Natural killer cell treated with Interleukin-12 subunit alpha and Interleukin-12 subunit beta and Interleukin-15 and Interleukin-18, amount 100 ng/mL, for 72 hours (primary cell): ENCODE measurements at places on chromosomes 4 and X. TPM values are rescaled to one million over a fixed set of nuclear protein-coding genes. Genes with fewer than 3 reads are reported as not detected.

DNA sequence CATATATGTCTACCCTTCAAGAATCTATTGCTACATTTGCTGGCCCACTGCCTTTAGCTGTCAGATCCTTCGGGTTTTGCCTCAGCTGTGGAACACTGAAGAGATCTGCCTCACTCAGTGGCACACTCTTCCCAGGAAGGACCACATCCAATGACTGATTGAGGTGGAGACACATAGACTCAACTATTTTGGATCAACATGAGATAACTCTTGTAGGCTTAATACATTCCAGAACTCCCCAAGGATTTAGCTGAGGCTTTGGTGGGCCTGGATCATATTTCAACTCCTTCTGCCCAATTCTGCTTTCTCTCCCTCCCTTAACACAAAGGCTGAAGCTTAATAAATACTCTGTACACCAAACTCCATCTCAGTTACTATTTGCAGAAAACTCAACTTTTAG, 100.5 kb downstream of the CORIN start:
- peaks cover 7% of the 10 kb centered on the region for H3K36me3 ChIP-seq
- H3K4me1 ChIP-seq, result no peaks in the 10 kb centered on the region

- no peaks in the 10 kb centered on the region for H3K36me3 ChIP-seq
- H3K4me1 ChIP-seq, result peaks cover 9% of the 10 kb centered on the region
- peaks cover 32% of the 10 kb centered on the region for H3K27me3 ChIP-seq
These were observed 24.9 kb downstream of the TRIM61 start for GRCh38 chr4:164952551-164952950.

- peak; percentile 61 for DNase-seq
- H3K4me1 ChIP-seq, result peaks cover 50% of the 10 kb centered on the region
- H3K27ac ChIP-seq, result peak overlapping the region; percentile 89
- H3K4me3 ChIP-seq, result peak overlapping the region; percentile 96
- no peaks in the 10 kb centered on the region for H3K27me3 ChIP-seq
- H3K36me3 ChIP-seq, result peaks cover 29% of the 10 kb centered on the region
These were observed 771 bp upstream of the RBPJ start for GRCh38 chr4:26319949-26320537.

DNA sequence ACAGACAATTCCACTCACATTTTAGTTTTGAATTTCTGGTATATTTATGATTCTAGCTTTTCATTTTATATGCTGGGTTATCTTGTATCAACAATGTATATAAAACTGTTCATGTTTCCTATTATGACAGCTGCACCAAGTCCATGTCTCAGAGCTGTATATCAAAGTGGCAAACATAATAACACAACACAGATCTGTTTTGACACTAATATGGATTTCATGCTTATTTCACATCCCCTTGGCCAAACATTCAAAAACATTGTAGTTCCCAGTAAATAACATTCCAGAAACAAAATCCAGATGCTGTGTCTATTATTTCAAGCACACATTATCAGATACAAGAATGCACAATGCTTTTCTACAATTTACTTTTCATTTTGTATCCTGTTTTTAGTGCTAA, 380.6 kb upstream of the MAGEB2 start:
- no peak overlapping the region for H3K27ac ChIP-seq
- H3K36me3 ChIP-seq, result no peaks in the 10 kb centered on the region
- no peak overlapping the region for H3K4me3 ChIP-seq
- no peaks in the 10 kb centered on the region for H3K4me1 ChIP-seq
- H3K27me3 ChIP-seq, result no peaks in the 10 kb centered on the region
- no peak for DNase-seq

- no peaks in the 10 kb centered on the region for H3K4me1 ChIP-seq
- no peaks in the 10 kb centered on the region for H3K27me3 ChIP-seq
These were observed 932.6 kb downstream of the C4orf33 start for GRCh38 chr4:130028552-130028951.

DNA sequence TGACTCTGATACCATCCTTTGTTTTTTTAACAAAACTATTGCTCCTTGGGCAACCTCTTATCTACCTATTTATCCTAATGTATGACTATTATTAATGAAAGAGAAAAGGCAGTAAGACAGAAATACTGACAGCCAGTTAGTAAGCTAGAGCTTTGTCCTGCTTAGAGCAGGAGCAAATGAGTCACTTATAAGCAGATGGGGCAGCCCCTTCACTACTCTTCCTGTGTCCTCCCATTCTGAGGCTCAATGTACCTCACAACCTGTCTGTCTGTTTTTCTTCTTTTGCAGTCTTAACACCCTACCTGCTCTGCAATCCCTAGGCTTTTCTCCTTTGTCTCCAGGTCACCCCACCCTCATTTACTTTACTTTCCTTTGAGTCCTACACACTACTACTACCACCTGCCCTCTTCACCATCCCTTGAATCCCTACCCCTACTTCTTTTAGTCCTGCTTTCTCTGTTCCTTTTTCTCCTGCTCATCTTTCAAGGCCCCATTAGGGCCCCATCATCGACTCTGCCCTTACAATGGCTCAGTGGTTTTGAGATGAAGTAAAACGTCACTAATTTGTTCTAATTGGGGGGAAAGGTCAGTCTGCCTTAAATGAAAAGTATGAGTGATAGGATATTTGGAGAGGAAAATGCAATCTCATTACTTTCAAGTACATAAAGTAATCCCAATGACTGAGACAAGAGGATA, 294.3 kb downstream of the GUCY2F start:
- peaks cover 7% of the 10 kb centered on the region for H3K36me3 ChIP-seq
- no peak for DNase-seq
- no peak overlapping the region for H3K27ac ChIP-seq

DNA sequence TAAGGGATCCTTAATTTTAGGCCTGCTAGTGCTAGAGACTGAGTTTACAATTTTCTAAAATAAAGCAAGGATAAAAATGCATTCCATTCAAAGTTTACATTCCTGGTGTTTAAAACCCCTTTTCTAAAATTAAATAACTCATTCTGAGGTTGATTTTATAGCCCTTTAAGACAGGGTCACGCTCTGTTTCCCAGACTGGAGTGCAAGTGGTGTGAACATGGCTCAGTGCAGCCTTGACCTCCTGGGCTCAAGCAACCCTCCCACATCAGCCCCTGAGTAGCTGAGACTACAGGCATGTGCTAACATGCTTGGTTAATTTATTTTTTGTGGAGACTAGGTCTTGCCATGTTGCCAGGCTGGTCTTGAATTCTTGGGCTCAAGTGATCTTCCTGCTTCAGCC, 6.8 kb upstream of the CDKL2 start:
- no peak overlapping the region for H3K4me3 ChIP-seq
- DNase-seq, result no peak
- H3K27me3 ChIP-seq, result no peaks in the 10 kb centered on the region
- peaks cover 4% of the 10 kb centered on the region for H3K4me1 ChIP-seq

- no peak overlapping the region for H3K4me3 ChIP-seq
- no peaks in the 10 kb centered on the region for H3K4me1 ChIP-seq
These were observed 42.8 kb downstream of the CUL4B start for GRCh38 chrX:120517936-120518335.

DNA sequence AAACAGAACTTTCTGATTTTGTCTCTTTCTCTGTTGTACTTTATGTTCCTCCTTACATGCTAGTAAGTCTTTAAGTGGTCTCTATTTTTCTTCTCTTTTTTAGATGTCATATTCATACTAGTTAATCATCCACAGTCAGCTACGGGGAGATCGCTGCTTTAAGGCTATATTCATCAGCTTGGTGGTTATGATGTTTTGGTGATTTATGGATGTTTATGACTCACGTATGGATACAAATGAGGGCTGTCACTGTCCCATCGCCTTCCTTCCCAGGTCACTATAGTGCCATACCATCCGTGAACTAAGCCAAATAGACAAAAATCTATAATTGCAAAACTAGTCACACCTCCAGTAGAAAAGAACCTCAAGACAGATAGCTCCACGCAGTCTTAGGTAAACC, 296.8 kb upstream of the AADAT start:
- no peaks in the 10 kb centered on the region for H3K27me3 ChIP-seq
- H3K36me3 ChIP-seq, result no peaks in the 10 kb centered on the region
- DNase-seq, result no peak
- H3K27ac ChIP-seq, result no peak overlapping the region
- no peak overlapping the region for H3K4me3 ChIP-seq

GRCh38 chr4:120977435-120977997, 55.0 kb upstream of the PRDM5 start:
- no peak for DNase-seq
- no peaks in the 10 kb centered on the region for H3K4me1 ChIP-seq
- H3K36me3 ChIP-seq, result no peaks in the 10 kb centered on the region
- no peak overlapping the region for H3K27ac ChIP-seq
- H3K27me3 ChIP-seq, result peaks cover 7% of the 10 kb centered on the region

DNA sequence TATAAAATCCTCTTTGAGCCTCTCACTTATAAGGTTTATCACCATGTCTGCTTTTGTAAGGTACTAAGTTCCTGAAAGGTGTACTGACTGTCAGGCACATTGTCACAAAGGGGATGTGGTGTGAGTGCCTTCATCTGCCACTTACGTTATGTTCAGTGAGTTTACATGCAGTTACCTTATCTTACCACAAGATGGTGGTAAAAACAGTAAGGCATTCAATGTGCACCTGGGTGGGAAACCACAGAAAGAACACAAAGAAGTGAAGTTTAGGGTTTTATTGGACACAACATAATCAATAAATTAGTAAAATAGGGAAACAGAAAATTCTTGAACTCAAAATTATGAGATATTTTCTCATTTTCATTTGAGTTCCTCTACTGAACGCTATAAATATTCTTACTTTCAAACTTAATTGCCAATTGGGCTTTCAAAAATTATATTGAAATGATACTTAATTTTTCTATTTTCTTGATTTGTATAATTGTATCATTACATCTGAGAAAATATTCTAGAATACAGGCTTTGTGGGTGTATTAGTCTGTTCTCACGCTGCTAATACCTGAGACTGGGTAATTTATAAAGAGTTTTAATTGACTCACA, 650.8 kb downstream of the PCDH7 start:
- H3K27ac ChIP-seq, result no peak overlapping the region
- no peak overlapping the region for H3K4me3 ChIP-seq
- H3K27me3 ChIP-seq, result no peaks in the 10 kb centered on the region
- no peak for DNase-seq
- no peaks in the 10 kb centered on the region for H3K4me1 ChIP-seq
- H3K36me3 ChIP-seq, result no peaks in the 10 kb centered on the region

GRCh38 chr4:103998756-103999155, 279.0 kb upstream of the TACR3 start:
- H3K36me3 ChIP-seq, result no peaks in the 10 kb centered on the region
- H3K4me3 ChIP-seq, result no peak overlapping the region
- DNase-seq, result no peak
- H3K27ac ChIP-seq, result no peak overlapping the region
- no peaks in the 10 kb centered on the region for H3K4me1 ChIP-seq
- H3K27me3 ChIP-seq, result no peaks in the 10 kb centered on the region

DNA sequence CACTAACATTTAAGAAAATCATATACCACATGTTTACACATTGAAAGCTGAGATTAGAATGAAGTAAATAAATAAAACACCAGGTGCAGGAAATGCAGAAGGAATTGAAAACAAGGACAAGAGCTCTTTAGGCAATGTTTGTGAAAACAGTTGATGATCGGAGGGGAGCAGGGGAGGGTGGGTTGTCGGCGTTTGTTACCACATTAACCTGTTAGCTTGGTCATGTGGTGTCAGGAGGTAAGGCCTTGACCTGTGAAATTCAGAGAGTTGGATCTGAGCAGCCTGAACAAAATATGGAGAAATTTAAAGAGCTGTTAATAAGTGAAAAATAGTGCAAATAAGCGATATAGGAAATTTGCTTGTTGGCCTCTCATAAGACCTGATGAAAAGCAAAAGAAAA, 759.9 kb downstream of the PDHA2 start:
- H3K36me3 ChIP-seq, result no peaks in the 10 kb centered on the region
- no peaks in the 10 kb centered on the region for H3K4me1 ChIP-seq
- H3K27me3 ChIP-seq, result no peaks in the 10 kb centered on the region
- H3K4me3 ChIP-seq, result no peak overlapping the region

- H3K27ac ChIP-seq, result no peak overlapping the region
- DNase-seq, result no peak
- no peak overlapping the region for H3K4me3 ChIP-seq
- no peaks in the 10 kb centered on the region for H3K4me1 ChIP-seq
These were observed 36.0 kb upstream of the SPANXC start for GRCh38 chrX:141278306-141278705.

DNA sequence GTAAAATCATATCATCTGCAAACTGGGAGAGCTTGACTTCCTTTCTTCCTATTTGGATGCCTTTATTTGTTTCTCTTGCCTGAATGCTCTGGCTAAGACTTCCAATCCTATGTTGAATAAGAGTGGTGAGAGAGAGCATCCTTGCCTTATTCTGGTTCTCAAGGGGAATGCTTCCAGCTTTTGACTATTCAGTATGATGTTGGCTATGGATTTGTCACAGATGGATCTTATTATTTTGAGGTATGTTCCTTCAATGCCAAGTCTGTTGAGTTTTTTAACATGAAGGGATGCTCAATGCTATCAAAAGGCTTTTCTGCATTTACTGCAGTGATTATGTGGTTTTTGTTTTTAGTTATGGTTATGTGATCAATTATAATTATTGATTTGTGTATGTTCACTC, 2144.6 kb upstream of the TENM3 start:
- DNase-seq, result no peak
- no peak overlapping the region for H3K27ac ChIP-seq
- peaks cover 3% of the 10 kb centered on the region for H3K4me1 ChIP-seq
- no peaks in the 10 kb centered on the region for H3K36me3 ChIP-seq
- no peak overlapping the region for H3K4me3 ChIP-seq

DNA sequence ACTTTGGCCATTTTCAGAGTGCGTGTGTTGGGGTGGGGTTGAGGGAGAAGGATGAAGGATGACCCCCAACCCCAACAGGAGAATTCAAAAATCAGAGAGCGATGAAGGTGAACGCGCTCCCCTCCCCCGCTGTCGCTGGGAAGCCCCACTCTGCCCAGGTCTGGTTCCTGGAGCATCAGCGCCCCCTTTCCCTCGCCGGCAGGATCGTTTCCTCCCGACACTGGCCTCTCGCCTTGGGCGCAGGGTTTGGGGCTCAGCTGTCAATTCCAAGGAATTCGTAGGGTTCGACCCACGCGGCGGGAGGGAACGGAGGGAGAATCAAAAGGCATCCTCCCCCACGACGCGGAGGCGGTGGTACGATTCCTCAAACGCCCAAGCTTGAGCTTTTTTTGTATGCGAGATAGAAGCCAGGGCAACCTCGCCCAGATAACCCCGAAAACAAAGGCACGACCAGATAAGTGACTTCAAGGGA, 1.0 kb upstream of the PDGFRA start:
- DNase-seq, result no peak
- H3K4me3 ChIP-seq, result peak overlapping the region; percentile 76
- H3K36me3 ChIP-seq, result peaks cover 4% of the 10 kb centered on the region
- H3K27ac ChIP-seq, result no peak overlapping the region

DNA sequence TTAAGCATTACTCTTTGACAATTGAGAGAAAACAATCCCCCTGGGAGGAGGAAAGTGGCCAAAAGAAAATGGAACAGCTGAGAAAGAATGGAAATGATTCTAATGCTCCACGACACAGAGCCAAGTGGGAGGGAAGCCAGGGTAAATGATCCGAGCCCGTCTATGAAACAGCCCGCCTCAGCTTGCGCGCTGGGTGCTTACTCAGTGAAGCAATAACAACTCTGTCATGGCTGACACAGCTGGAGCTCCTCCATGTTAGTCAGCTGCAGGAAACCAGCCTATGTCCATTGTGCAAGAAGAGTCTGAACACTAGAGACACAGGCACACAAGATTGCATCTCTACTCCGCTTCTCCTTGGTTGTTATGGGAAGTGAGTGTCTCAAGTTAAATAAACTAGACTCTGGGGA, 19.3 kb downstream of the NOA1 start:
- H3K27me3 ChIP-seq, result no peaks in the 10 kb centered on the region
- H3K4me3 ChIP-seq, result no peak overlapping the region
- H3K27ac ChIP-seq, result no peak overlapping the region

ZFX gene
- total RNA-seq, result 57.7 TPM

CLDN22 gene
- total RNA-seq, result not detected

H2BW2 gene
- total RNA-seq, result not detected

FAM47E gene
- not detected for total RNA-seq

ADH1B gene
- total RNA-seq, result not detected
